Activated T-helper 1 cell treated with Interleukin-2 at 50 U/mL for 16 hours (primary cell): ENCODE measurements at places on chromosomes 7 and 10.

GRCh38 chr10:95451568-95452524 lies 109.3 kb downstream of the SORBS1 start:
- DNase-seq = no peak

GRCh38 chr7:26655781-26656180 lies 208.6 kb downstream of the SKAP2 start:
- no peak for DNase-seq

GRCh38 chr10:31083765-31084184 lies 52.1 kb upstream of the ZNF438 start:
- DNase-seq = peak; percentile 2

- DNase-seq = no peak
Measured at GRCh38 chr7:126659124-126659523, 593.6 kb downstream of the GRM8 start.

GRCh38 chr7:18808026-18808425 lies 309.4 kb downstream of the TWIST1 start:
- no peak for DNase-seq

DNA sequence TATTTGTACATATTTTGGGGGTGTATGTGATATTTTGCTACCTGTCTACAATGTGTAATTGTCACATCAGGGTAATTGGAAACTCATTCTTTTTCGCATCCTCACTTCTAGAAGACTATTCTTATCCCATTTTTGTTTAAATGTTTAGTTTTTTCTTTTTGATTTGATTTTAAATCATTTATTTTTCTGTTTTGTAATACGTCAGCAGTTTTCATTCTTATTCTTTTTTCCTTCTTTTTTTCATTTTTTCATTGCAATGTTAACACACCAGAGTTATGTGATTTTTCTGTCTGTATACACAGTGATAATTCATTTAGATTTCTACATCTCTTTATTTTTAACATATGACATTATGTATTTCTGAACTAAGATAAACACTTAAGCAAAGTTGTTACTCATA lies 85.5 kb downstream of the SLC13A1 start:
- DNase-seq = no peak

- no peak for DNase-seq
Measured at GRCh38 chr10:546451-546850, 143.0 kb downstream of the DIP2C start.

- no peak for DNase-seq
Measured at GRCh38 chr10:97633921-97634320, 621 bp upstream of the MORN4 start.

DNA sequence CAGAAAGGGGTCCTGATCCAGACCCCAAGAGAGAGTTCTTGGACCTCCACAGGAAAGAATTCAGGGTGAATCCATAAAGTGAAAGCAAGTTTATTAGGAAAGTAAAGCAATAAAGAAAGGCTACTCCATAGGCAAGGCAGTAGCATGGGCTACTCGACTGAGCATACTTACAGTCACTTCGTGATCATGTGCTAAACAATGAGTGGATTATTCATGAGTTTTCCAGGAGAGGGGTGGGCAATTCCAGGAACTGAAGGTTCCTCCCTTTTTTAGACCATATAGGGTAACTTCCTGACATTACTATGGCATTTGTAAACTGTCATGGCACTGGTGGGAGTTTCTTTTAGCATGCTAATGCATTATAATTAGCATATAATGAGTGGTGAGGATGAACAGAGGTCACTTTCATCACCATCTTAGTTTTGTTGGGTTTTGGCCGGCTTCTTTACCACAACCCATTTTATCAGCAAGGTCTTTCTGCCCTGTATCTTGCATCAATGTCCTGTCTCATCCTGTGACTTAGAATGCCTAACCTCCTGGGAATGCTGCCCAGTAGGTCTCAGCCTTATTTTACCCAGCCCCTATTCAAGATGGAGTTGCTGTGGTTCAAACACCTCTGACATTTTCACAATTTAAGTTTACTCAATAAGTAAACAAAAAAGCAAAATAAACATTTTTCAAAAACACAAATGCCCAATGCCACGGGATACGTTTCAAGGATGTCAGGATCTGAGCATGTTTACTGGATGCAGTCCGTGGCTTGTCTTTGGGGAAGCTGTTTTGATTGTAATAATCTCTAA lies 37.0 kb downstream of the ALOX5 start:
- DNase-seq = no peak

- no peak for DNase-seq
Measured at GRCh38 chr7:27641581-27642230, 21.0 kb downstream of the HIBADH start.

GRCh38 chr10:33025039-33025438 lies 67.0 kb upstream of the ITGB1 start:
- DNase-seq = no peak

- no peak for DNase-seq
Measured at GRCh38 chr10:3109633-3110032, 42.3 kb downstream of the PFKP start.

DNA sequence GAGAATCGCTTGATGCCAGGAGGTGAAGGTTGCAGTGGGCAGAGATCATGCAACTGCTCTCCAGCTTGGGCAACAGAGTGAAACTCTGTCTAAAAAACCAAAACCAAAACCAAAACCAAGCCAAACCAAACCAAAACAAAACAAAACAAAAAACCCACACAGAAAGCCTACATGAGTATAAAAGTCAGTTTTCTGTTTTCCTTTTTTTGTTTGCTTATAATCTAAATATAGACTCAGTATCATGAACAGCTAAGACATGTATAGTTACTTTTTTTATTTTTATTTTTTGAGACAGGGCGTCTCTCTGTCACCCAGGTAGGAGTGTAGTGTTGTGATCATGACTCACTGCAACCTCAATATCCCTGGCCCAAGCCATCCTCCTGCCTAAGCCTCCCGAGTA lies 16.8 kb upstream of the MTPN start:
- no peak for DNase-seq

DNA sequence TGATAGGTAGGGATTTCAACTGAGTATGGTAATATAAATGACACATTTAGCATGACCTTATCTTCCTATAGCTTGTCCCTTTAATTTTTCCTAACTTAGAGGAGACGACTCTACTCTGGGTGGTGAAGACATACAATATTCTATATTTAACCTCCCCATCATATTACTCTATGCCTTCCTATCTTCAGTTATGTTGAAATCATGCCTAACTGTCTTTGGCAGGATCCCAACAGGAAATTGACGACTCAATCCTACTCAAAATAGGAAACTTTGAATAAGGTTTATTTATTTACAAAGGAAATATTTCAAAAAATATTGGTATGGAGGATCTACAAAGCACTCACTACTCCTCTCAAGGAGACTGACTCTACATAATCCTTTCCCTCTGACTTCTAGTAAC lies 24.1 kb upstream of the SEMA3A start:
- DNase-seq = no peak

- no peak for DNase-seq
Measured at GRCh38 chr10:27041196-27041595, 59.1 kb downstream of the ANKRD26 start.

DNA sequence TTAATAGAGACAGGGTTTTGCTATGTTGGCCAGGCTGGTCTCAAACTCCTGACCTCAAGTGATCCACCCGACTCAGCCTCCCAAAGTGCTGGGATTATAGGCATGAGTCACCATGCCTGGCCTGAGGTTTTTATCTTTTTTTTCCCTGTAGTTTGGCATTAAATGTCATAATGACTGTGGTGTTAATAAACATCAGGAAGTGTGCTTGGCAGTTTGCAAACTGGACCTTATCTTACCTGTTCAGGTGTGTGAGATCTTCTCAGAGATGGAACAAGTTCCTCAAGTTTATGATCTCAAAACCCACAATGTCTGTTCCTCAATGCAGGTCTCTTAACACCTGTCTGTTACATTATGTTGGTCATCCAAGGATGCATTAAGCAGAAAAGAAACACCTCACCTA lies 80.0 kb downstream of the ARID5B start:
- DNase-seq = no peak

DNA sequence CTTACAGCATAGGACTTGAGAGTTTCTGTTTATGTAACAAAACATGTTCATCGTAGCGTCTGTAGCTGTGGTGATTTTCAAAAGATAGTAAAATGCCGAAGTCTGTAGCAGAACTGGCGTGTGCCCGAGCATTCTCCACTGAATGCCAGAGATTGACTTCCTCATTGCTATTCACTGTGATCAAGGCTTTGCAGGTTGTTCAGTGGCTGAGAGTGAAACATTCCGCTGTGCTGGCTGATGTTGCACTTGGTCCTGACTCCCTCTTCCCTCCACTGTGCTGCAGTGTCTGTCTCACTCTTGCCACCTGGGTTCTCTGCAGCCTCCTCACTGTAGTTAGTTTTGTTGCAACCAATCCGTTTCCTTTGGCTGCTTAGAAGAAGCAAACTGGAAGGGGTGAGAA lies 37.6 kb downstream of the FHIP2A start:
- no peak for DNase-seq

- DNase-seq = no peak
Measured at GRCh38 chr10:97571622-97572021, 957 bp upstream of the ANKRD2 start.

DNA sequence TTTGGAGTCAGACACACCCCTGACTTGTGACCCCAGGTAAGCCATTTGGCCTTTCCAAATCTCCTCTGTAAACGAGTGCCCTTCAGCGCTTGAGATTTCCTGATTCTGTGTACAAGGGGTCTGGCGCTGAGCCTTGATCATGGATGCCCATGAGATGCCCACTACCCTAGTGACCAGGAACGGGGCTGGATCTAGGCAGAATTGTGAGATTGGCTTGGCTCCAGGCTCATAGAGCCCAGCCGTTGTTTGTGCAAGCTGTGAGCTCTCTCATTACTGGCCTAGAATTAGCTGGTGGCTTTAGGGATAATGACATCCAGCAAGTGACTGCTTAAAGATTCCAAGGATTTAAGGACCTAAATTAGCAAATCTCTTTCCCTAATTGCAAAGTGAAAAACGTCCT lies 84.9 kb downstream of the CAMK1D start:
- no peak for DNase-seq

DNA sequence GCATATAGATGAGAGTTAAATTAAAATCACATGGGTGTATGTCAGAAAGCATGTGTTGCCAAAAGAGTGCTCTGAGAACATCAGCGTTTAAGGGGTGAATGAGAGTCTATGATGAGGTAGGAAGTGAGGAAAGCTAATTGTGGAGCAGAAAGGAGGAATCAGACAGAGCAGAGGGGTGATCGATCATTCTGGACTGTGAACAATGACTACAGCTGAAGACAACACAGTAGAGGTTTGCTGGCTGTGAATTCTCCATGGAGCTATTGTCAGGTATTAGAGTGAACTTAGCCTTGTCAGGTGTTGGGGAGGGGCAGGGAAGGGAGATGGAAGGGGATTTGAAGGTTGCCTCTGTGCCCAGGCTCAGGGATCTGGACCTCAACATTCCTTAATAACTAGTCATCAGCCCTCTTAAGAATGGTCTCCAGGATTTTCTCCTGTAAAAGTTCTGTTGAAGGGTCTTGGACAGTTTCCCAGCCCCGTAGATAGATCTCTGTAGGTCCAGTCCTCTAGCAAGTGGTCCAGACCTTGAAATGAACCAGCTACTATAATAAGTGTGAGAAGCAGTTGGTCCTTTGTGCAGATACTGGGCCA lies 57.1 kb downstream of the KIF5B start:
- no peak for DNase-seq

DNA sequence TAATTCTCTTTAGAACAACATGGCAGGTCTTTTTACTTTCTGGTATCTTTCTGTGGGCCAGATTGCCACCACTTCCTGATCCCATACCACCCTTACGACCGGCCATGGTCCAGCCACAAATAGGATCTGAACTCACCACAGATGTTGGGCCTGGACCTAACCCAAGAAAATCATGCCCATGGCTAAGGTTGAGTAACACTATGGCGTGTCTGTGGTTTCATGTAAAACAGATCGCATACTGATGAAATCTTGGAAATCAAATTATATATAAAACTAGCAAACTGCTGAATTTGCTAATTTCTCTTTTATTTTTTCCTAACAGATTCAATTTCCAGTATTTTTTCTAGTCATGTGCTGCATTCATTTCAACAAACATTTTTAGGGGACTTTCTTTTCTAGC lies 77.2 kb downstream of the CH25H start:
- no peak for DNase-seq

GRCh38 chr7:7639847-7640220 lies 718 bp upstream of the UMAD1 start:
- DNase-seq = no peak

DNA sequence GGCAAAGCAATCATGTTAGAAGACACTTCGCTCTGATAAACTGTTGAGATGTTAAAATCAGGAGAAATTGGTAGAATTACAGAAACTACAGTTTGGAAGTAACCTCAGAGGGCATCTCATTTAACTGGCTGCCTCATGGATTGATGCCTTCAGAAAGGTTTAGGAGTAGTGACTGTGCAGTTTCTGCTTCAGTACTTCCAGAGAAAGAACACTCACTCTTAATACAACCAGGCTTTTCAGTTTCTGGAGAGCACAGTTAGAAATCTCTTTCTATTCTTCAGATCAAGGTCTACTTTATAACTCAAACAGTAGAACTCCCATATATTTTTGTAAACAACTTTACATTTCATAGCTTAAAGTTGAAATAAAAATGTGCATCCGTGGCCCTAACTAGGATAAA lies 1358.9 kb upstream of the LRRTM3 start:
- no peak for DNase-seq

DNA sequence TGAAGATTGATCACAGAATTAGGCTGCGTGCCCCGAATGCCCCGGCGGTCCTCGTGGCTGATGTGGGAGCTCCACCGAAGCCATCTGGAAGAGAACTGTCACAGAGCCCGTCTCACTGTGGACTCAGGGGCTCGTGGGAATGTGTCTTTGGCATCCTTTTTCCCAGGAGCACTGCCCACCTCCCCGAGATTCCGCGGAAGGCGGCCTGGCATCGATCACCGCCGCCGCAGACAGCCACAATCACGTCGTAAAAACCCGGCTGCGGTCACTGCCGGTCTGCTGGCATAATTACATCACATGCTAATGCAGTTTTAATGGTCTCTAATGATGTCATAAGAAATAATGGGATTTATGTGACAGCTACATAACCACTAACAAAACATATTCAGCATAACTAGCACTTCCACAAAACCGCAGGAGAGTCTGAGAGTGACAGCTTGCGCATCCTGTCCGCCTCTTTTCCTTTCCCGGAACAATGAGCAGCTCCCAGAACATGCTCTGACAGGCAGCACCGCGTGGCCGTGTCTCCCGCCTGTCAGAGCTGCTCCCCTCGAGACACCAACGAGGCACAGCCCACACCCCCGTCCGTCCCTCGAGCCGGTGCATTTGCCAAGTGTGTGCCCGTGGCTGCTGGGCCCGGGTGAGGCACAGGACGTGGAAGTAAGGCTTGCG lies 490.0 kb downstream of the PTPRN2 start:
- no peak for DNase-seq
